Placental epithelial cell (primary cell): ENCODE measurements at places on chromosomes 2 and 18. TPM values are rescaled to one million over a fixed set of nuclear protein-coding genes. Genes with fewer than 3 reads are reported as not detected.

The CRYGC gene
- total RNA-seq, result not detected in 2 replicates

The DSG2 gene
- total RNA-seq, result 203 and 237 TPM in 2 replicates

The GPBAR1 gene
- 0.39 and 1.2 TPM in 2 replicates for total RNA-seq

The CBLN2 gene
- 0.11 and 0.79 TPM in 2 replicates for total RNA-seq

The ANKRD30B gene
- under 0.01 and 0.11 TPM in 2 replicates for total RNA-seq

The ATG9A gene
- total RNA-seq, result 36.1 and 71.0 TPM in 2 replicates

The IL36G gene
- not detected in 2 replicates for total RNA-seq

The PKDCC gene
- 1.1 and 1.6 TPM in 2 replicates for total RNA-seq

The TPO gene
- not detected in 2 replicates for total RNA-seq

The B4GALT6 gene
- total RNA-seq, result 5.4 and 6.7 TPM in 2 replicates

The SLC4A5 gene
- 1.2 and 1.6 TPM in 2 replicates for total RNA-seq
